ENCODE measurements at places on chromosomes 1 and 21.
A peak's percentile ranks its signal among the peaks of the same experiment; 100 is the strongest.

DNA sequence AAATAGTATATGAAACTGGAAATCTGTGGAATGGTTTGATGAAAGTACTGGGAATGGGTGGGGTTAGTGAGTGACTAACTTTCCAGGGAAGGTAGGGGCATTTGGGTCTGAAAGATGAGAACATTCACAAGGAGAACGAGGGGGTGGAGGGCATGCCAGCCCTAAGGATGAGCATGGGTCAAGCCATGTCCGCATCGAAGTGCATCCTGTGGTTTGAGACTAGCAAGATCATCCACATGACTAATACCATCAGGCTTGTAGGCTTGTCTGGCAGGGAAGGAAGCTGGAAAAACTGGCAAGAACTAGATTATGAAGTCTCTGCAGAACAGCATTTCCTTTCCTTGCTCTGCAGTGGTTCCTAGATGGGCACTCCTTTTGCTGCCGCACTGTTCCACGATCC is 70.4 kb upstream of the UBE2U start:
- DNase-seq, result no peak

GRCh38 chr1:14610761-14611160 is 12.3 kb downstream of the KAZN start:
- DNase-seq, result no peak

- DNase-seq, result no peak
Observed at GRCh38 chr21:30209601-30210000, 6.3 kb downstream of the CLDN8 start.

DNA sequence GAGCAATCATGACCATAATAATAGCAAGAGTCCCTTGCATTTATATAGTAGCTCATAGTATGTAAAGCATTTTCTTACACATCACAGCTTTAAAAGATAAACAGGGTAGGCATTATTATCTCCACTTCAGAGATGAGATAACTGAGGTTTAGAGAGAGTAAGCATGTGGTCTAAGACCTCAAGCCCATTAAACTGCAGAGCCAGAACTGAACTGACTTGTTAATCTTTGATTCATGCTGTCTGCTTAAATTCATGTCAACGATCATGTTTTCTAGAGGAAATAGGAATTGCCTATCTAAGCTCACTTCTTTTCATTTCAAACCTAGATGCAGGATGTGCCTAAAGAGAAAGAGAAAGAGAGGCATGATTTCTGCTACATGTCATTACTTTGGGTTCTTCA is 524.8 kb downstream of the PTPRC start:
- DNase-seq, result no peak

- no peak for DNase-seq
Observed at GRCh38 chr1:51928896-51929295, 50.4 kb upstream of the NRDC start.

GRCh38 chr1:189673217-189673616 is 804.4 kb downstream of the BRINP3 start:
- no peak for DNase-seq

GRCh38 chr1:160206036-160206389 is 829 bp downstream of the PEA15 start:
- DNase-seq, result no peak

GRCh38 chr1:15429701-15430149 is 8.5 kb upstream of the CTRC start:
- no peak for DNase-seq

DNA sequence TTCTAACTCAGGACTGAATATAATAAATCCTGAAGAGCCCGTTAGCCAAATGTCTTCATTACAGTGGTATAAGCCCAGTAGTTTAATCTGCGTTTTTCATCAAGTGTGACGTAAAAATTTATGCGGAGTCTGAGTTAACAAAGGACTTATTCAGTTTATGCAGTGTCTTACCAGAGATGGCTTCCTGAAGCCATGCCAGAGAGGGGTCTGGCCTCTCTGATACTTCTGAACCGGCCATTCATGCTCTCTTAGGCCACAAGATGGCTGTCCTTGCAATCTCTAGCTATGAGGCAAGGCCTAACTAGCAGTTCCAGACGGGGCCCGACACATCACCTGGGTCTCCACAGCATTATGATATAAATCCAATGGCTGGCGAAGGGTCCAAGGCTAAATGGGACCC is 101.4 kb downstream of the TEX35 start:
- DNase-seq, result no peak

DNA sequence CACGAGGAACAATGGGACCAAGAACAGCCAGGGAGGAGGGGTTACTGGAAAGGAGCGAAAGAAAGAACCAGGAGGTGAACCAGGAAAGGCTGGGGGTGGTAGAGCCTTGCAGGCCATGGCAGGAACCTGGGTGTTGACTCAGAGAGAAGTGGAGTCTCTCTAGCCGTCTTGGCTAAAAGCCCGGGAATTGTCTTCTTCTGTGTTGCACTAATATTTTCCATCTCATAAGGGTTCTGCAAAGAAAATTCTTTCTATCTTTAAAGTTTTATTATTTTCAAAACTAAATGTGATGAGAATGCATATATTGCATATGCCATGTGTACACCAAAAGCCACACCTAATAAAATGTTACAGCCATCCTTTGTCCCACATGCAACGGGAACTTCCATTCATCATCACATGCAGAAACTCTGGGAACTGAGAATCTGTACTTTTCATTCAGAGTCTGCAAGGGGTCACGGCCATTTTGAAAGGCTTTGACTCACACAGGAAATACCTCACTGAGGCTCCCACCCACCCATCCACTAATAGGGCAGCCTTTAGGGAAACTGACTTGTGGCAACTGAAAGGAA is 38.0 kb downstream of the ERG start:
- DNase-seq, result peak; percentile 71

DNA sequence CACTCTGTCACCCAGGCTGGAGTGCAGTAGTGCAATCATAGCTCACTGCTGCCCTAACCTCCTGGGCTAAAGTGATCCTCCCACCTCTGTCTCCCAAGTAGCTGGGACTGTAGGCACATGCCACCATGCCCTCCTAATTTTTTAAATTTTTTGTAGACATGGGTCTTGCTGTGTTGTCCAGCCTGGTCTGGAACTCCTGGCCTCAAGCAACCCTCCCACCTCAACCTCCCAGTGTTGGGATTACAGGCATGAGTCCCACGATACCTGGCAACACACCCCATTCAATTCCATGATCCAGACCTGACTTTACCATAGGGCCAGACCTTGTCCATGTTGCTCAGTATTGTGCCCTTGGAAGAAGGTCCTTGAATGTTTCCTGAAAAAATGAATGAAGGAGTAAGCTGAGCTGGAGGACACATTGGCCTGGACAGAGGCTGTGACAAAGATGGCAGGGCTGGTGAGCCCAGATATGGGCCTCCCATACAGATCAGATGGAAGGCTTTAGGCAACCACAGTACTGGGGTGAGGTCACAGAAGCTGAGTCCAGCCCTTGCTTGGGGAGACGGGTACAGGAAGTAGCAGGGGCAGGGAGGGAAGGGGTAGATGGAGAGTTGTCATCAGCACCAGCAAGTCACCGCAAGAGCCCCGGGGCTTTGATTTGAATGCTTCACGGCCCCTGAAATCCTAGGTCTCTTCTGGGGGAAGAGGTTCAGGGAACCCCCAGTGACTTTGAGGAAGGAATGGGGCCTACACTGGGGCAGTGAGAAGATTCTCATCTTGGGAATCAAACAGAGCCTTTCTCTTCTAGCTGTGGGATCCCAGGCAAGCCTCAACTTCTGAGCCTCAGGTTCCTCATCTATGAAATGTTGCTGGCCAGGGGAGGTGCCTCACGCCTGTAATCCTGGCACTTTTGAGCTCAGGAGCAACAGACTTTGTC is 40.1 kb upstream of the DMBX1 start:
- DNase-seq, result no peak

GRCh38 chr21:39373634-39374033 is 24.7 kb upstream of the HMGN1 start:
- DNase-seq, result no peak

GRCh38 chr1:207077470-207078377 is 10.9 kb upstream of the C4BPB start:
- peak; percentile 39 for DNase-seq

- DNase-seq, result no peak
Observed at GRCh38 chr1:211752951-211753486, 77.5 kb downstream of the LPGAT1 start.

GRCh38 chr1:93061895-93062792 is 16.9 kb upstream of the MTF2 start:
- no peak for DNase-seq

GRCh38 chr1:211579440-211580302 is 710 bp upstream of the SLC30A1 start:
- DNase-seq, result peak; percentile 54

DNA sequence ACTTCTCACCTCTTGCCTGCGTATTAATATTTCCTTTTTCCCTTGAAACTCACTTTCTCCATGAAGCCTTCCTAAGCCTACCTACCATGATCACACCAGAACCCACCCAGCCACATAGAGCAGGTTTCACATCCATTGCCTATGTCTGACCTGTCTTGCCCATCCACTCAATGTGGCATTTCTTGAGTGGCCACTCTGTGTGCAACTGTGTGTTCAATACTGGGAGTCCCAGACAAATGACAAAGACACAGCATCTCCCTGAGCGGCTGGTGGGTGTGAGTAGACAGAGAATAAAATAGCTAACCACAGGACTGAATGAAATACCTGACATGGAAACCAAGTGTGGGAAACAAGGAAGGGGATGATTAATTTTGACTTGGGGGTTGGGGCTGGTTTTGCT is 3.1 kb downstream of the PTGFRN start:
- DNase-seq, result no peak

DNA sequence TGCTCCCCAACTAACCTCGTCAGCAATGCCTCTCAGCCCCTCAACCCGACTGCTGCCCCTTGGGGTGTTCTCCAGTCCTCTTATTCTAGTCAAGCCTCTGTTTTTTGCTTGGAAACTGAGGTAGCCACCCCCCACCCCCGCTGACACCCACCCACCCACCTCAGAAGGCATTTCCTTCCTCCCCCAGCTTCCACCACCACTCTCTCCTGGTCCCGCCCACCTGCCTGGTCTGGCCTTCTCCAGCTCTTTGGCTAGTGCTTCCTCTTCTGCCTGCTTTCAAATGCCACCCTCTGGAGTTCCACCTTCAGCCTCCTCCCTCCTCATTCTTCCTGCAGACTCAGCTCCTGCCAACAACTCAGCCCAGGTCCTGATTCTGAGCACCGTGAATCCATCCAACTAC is 35.3 kb downstream of the OLFML2B start:
- no peak for DNase-seq

GRCh38 chr1:188444526-188444925 is 1615.8 kb downstream of the PLA2G4A start:
- DNase-seq, result no peak

DNA sequence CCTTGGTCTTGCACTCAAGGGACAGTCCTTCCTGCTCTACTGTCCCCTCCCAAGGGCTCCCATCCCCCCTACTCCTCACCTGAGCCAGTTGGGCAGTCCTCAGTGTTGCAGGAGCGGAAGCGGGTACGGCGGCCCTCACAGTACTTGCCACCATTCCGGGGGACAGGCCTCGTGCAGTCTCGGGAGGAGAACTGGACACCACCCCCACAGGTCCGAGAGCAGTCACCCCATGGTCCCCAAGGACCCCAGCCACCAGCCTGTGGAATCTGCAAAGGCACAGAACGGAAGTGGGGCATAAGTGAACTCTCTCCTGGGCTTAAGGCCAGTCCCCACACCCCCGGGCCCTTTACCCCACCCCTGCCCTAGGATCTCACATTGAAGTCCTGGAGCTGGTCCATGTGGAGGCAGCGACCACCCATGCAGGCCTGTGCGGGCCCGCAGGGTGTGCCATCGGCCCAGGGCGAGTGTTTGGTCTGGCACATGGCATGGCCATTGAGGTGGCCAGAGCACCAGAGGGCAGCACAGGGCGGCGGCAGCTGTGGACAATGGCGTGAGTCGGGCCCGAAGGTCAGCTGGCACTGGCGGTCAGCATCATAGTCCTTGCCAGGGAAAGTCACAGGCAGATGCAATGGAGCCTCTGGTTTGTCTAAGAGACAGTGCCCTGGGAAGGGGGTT is 5.2 kb downstream of the ADAMTS4 start:
- DNase-seq, result no peak

DNA sequence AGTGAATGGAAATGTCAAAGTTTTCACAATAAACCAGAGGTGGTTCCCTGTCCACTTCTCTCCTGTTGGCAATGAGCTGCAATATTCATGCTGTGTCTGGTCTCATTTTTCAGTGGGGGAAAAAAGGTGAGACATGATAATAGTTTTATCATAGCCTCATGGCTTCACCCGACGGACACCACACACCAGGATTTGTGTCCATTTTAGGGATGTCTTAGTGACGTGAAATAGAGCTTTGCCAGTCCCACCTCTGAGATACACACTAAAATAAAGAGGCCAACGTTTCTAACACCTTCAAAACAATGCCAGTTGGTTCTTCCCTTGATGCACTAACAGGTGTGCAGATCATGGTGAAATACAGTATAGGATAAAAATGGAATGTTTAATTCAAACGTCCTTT is 91.5 kb upstream of the TLR5 start:
- no peak for DNase-seq

- DNase-seq, result no peak
Observed at GRCh38 chr1:84742653-84743052, 52.4 kb upstream of the SSX2IP start.

GRCh38 chr1:30808067-30808662 is 50.6 kb upstream of the LAPTM5 start:
- DNase-seq, result no peak

GRCh38 chr1:52119301-52120079 is 22.4 kb upstream of the ZFYVE9 start:
- no peak for DNase-seq

DNA sequence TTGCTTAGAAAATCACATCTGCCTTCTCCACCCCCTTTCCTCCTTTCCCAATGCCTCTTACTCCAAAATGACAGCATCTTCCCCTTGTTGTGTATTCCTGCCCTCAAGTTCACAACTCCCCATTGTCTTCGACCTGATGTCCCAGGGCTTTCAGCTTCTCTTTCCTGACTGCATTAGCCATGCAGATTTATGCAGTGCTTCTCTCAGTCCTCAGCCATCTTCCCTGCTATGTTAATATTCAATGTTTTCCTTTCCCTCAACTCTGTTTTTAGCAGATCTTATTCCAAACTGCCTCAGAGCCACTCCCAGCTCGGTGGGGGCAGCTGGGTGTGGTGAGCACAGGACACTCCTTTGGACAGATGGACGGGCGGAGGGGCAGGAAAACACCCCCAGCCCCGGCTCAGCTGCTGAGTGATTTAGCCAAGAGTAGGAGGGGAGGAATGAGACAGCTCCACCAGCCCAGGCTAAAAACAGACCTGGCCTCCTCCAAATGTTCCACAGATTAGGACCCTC is 71.0 kb downstream of the CD2 start:
- DNase-seq, result no peak

GRCh38 chr1:6001992-6002576 is 9.9 kb upstream of the NPHP4 start:
- peak; percentile 73 for DNase-seq

GRCh38 chr1:27624467-27625178 is 10.4 kb downstream of the FGR start:
- no peak for DNase-seq

Measured in NCI-H2029 (cell line).